ENCODE measurements at places on chromosomes 5 and 9.

DNA sequence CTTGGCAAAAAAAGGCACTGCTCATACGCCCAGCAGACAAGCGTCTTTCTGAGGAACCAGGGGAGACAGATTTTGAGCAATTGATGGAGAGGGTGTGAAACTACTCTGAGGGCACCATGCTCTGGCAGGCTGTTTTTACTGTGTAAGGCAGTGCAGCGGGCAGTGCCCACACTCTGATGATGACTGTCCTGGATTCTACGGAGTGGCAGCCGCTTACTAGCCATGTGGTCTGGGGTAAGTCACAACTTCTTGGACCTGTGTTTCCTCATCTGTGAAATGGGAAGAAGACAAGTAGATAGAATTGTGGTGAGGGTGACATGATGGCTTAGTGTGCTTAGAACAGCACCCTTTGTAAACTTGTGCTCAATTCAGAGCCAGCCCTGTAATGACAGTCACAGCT lies 38.8 kb downstream of the FABP6 start:
- DNase-seq, result no peak

GRCh38 chr9:77975806-77976205 lies 55.8 kb downstream of the GNAQ start:
- DNase-seq, result no peak

- DNase-seq, result peak; percentile 22
These were observed 287.0 kb downstream of the GAS1 start for GRCh38 chr9:86660146-86660943.

DNA sequence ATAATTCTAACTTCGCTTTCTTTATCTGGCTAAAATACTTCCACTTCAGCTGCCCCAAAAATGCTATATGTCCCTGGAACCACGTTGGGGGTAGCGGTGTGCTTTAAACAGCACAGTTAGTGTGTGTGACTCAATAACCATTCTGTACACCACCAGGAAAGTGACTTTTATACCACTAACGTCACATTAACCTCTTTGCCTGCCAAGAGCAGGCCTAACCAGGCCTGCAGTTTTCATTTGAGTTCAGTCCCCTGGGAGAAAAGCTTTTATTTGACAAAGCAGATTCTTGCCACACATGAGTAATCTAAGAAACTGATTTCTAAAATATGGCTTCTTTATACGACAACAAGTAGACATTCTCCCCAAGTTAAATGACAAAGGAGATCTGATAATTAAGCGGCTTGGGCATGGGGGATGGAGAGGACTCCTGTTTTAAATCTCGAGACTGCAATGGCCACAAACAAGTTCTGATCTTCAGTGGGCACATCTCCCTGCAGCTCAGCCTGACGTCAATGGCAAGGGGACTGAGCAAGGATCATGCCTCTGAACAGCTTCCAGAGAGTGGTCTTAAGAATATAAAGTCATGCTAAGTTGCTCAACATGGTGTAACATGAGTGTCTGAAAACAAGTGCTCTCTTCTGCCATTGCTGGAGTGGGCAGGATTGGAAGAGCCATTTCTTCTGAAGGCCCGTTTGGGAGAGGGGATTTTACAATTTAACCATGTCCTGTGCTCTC lies 91.8 kb downstream of the GLIS3 start:
- no peak for DNase-seq

GRCh38 chr9:4821133-4821532 lies 28.4 kb downstream of the RCL1 start:
- no peak for DNase-seq

DNA sequence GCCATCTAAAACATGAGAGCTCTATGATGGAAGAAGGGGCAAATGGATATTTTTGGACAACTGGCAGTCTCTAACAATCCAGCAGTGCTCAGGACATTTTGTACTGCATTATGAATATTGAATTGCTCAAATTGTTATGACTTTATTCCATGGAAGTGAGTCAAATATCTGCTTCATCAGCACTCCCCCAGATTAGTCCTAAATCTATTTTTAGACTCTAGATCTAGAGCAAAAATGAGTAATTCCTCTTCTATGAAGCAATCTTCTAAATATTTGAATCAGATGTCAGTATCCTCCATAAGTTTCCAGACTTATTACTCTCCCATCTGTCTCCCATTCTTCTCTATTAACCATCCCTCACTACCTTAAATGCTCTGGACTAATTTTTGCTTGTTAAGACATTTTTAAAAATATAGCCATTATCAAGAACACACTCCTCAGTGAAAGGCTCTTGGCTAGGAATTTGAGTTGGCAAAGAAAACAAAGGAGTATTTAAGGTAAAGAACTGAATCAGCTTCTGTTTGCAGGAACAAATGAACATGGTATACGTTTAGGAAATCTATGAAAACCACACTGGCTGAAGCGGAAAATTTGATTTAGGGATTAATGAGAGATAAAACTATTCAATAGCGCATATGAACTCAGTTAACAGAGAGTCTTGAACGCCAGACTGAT lies 300.9 kb downstream of the MCTP1 start:
- DNase-seq, result no peak

- no peak for DNase-seq
These were observed 3.5 kb downstream of the LMX1B start for GRCh38 chr9:126617003-126617822.

- DNase-seq, result no peak
These were observed 90.6 kb downstream of the PRRT1B start for GRCh38 chr9:131635892-131636291.

DNA sequence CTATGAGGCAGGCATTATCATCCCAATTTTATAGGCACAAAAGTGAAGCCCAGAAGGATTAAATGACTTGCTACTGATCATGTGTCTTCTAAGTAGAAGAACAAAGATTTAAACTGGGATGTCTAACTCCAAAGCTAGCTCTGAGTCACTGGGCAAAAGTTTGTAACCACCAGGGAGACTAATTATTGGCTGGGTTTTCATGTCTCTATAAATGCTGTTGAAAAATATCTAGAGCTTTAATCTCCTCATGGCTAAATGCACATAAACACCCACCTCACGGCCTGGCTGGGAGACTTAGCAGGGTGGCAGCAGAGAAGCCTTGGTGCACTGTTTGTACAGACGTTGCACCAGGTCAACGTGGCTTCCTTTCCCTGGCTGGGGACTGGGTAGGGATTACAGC lies 144.6 kb downstream of the MELK start:
- DNase-seq, result no peak

- no peak for DNase-seq
These were observed 259.4 kb downstream of the HSPA4 start for GRCh38 chr5:133311176-133311575.

DNA sequence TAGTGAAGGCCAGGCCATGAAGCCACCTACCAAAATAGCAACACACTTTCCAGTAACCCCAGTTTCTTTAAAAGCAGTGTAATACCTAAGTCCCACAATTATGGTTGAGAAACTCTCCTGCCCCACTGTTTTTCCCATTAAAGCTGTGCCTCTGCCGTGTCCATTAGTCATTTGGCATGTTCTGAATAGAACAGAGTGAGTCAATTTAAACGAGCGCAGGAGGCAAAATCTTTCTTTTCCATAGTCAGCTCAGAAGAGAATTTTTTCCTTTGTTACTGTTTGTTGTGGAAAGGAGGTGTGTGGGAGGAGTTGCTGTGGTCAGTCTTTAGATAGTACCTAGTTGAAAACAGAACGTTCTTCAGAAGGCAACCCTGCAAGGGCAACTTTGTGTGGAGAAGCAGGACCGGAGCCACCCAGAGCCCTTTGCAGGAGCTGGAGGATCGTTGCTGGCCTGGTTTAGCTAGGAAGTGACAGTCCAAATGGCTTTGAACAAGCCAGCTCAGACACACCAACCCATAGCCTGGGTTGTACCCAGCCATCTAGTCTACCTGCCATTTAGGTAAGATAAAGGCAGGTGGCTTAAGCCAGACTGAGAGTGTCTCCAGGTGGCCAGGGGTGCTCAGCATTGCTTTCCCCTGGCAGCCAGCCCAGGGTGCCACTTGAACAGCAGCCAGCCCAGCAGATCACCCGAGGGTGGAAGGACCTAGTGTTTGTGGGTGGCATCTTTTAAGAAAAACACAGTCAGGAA lies 30.4 kb downstream of the GADD45G start:
- no peak for DNase-seq

- no peak for DNase-seq
These were observed 6.0 kb downstream of the SLC6A7 start for GRCh38 chr5:150195736-150196485.

DNA sequence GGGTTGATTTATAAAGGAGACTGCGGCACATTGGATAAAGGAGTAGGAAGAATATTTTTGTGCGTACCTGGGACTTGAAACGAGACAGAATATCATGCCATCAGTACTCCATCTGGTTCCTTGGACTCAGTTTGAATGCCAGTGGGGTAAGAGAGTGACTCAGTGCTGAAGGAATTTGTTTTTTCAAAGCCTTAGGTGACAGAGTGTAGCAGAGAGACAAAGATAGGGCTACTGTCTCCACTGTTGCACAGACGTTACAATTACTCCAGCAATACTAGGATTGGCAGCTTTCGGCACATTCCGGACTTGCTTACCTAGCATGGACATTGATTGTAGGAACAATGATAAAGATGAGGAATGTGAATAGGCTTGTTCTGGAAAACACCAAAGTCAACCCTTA lies 250.7 kb downstream of the KCTD16 start:
- DNase-seq, result no peak

DNA sequence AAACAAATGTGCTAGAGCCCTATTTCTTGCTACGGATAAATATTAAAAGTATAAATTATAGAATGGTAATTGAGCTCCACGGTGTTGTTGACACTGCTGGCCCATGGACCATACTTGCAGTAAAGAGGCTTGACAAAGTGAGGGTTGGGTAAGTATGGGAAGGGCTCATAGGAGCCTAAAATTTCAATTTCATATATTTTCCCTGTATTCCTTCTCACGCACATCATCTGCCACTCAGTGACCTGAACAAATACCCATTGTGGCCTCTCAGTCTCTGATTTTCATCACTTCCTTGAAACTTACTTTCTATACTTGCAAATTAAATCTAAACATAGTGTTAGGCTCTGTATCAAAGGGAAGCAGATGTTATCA lies 116.5 kb downstream of the PIK3R1 start:
- no peak for DNase-seq

- no peak for DNase-seq
These were observed 624.1 kb downstream of the ANXA1 start for GRCh38 chr9:73775757-73776156.

- no peak for DNase-seq
These were observed 177.4 kb downstream of the NTRK2 start for GRCh38 chr9:84846906-84847305.

DNA sequence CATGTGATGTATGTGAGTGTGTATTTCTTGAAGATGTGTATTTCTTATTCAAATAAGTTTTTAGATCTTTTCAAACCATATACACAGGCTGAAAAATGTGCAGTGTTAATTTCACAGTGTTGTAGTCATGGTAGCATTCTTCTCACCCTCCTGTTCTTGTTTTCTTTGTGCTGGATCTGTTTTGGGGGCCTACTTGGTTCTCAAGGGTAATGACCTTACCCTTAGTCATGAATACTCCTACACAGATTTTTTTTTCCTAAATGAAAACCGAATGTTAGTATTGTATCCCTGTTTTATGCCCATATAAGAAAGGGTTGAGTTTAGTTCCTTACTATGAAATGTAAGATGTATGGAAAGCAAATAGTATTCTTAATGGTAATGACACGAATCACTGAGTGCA lies 88.0 kb downstream of the SLC44A1 start:
- no peak for DNase-seq

DNA sequence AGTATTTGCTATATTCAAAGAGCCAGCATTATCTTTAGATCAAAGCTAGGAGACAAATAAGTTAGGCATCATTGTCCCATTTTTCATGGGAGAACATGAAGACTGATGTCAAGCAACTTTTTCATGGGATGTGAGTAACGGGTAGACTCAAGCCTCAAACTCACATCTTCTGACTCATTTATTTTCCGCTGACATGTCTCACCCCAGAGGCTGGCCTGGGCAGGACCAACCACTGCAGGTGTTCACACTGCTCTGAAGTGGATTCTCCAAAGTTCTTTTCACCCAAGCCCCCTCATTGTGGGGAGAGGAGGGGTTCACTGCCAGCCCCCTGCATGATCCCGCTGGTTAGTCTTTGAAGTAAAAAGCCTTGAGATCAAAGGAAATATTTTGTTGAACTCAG lies 34.9 kb upstream of the BASP1 start:
- DNase-seq, result peak; percentile 30

GRCh38 chr5:20609126-20609525 lies 621.1 kb upstream of the CDH18 start:
- DNase-seq, result no peak

DNA sequence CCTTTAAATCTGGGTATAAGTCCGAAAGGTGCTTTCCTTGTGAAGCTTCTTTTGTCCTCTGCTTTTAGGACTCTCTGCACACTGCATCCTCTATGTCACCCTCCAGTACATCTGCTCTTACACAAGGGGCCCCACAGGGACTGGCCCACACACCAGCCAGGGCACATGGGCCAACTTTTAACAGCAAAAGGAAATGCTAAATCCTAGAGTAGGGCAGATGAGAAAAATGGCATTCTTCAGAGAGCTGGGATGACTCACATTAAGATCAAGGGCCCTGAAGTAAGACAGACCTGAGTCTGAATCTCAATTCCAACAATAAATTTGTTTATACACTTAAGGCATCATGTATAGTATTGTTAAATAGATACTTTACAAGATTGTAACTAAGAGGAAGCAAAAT lies 40.3 kb upstream of the CDKN2B start:
- DNase-seq, result no peak
